ENCODE measurements at places on chromosomes 3 and 15. TPM values are rescaled to one million over a fixed set of nuclear protein-coding genes. Genes with fewer than 3 reads are reported as not detected.

DNA sequence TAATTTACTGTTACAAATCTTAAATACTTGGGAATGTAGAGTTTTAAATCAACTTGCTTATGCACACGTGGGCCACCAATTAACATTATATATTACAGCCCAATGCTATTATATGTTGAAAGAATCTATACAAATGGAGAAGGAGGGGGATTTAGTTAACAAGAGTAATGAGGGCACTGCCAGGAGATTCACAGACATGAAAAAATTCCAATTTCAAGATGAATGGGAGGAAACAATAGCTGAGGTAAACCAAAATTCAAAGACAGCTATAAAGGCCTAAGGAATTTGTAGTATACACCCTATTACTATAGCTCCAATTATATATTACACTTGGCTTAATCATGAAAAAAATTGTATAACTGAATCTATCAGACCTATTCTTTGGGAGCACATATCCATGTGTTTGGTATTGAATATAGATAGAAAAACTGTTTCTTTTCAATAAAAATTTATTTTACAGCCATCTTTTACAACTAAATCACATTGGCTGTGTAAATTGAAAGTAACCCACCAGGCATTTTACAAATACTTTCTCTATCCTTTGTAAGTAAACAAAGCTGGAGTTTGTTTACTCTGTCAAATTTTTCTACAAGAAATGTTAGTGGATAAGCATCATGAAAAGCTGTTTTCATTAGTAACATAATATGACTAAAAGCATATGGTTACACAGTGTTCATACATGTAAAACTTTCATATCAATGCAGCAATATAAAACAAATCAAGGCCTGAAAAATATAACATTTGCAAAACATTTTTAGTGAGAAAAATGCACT, 1045.8 kb downstream of the ROBO1 start:
- DNase-seq = no peak
- H3K27me3 ChIP-seq = peaks cover 2% of the 10 kb centered on the region
- peak overlapping the region; percentile 11 for H3K27ac ChIP-seq
- H3K4me1 ChIP-seq = peaks cover 21% of the 10 kb centered on the region
- no peak overlapping the region for H3K4me3 ChIP-seq
- peaks cover 8% of the 10 kb centered on the region for H3K36me3 ChIP-seq

DNA sequence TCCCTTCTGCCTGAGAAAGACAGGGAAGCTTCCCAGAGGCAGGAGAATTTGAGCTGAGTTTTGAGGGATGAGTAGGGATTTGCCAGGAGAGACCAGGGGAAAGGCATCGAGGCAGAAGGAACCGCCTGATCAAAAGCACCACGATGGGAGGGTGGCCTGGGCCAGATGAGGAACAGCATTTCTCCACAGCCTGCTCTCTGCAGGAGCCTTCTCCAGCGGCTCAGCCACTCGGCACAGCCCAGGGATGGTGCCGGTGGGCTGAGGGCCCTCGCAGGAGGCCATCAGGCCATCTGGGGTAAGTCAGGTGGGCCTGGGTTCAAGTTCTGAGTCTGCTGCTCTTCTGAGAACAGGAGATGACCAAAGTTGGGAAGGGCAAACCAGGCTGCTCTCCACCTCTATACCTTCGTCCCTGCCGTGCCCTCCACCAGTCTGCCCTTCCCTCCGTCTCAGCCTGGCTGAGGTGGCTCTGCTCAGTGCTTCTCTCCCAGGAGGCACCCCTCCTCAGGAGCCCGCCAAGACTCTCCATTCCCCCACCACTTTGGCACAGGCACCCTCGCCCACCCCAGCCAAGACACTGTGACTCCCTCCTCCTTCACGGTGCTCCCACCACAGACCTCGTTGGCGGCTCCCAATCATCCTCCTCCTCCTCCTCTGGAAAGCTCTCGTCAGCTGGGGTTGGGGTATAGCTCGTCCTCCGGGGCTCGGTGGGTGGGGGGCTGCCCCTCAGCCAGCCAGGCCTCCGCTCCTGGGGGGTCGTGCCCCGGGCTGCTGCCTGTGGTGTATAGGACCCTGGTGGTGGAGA, 34.9 kb downstream of the GRIP2 start:
- no peak for DNase-seq
- no peak overlapping the region for H3K27ac ChIP-seq
- H3K36me3 ChIP-seq = peaks cover 5% of the 10 kb centered on the region
- peaks cover 2% of the 10 kb centered on the region for H3K27me3 ChIP-seq

DNA sequence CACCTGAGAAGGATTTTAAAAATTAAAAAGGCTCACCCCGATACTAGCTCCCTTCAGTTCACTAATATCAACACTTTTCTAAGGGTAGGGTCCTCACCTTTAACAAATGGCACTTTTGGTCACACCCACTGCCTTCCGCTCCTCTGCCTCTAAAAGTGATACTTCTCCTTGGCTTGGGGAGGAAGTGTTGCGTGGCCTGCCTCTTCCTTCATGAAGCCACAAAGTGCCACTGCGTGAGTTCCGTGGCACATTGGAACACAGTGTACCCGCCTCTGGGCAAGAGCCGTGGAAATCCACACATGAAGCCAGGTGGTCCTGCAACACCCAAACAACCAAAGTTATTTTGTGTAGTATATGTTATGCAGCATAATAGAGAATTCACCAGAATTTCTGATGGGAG, 3.9 kb downstream of the B4GALT4 start:
- H3K27me3 ChIP-seq = peaks cover 6% of the 10 kb centered on the region
- H3K36me3 ChIP-seq = peaks cover 4% of the 10 kb centered on the region
- no peak for DNase-seq
- no peak overlapping the region for H3K4me3 ChIP-seq
- H3K4me1 ChIP-seq = peaks cover 6% of the 10 kb centered on the region
- no peak overlapping the region for H3K27ac ChIP-seq

DNA sequence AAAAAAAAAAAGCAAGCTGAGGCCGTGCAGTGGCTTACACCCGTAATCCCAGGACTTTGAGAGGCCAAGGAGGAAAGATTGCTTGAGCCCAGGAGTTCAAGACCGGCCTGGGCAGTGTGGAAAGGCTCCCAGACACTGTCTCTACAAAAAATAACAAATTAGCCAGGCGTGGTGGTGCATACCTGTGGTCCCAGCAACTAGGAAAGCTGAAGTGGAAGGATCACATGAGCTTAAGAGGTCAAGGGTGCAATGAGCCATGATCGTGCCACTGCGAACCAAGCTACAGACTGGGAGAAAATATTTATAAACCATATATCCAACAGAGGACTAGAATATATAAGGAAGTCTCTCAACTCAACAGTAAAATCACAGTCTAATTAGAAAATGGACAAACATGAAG, 10.0 kb downstream of the KLHDC8B start:
- no peak overlapping the region for H3K27ac ChIP-seq
- no peak overlapping the region for H3K4me3 ChIP-seq
- H3K4me1 ChIP-seq = no peaks in the 10 kb centered on the region
- DNase-seq = no peak

The KCNAB1 gene
- total RNA-seq = not detected
